ENCODE measurements at places on chromosomes 3 and 15.

DNA sequence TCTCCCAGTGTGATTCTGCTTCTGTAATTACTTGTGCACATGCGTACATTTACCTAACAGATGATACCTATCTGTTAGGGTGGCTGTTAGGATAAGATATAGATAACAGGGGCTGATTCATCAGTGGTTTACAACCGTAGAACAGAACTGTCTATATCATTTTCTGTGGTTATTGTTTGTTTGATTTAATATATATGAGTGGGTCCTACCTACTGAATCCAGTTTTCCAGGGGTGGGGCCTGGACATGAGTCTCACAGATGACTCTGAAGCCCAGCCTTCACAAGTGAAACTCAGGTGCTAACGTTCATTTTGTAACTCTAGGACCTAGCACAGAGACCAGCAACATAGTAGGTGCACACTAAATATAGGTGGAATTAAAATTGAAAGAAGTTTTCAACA lies 10.4 kb upstream of the ACAP2 start:
- DNase-seq = no peak

DNA sequence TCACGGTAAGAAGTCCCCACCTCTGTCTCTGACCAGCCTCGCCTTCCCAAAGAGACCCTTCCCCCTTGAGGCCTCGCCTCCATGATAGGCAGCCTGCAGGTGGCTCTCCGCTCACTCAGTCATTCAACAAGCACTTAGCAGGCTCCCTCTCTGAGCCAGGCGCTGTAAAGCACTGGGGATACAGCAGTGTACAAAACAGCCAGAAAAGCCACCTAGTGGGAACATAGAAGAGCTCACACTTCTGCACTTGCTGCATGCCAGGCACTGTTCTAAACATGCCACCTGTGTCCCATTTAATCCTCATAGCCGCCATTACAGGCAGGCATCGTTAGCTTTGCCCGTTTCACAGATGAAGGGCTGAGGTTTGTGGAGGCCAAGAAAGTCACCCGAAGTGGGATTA lies 56.0 kb downstream of the SEMA3G start:
- peak; percentile 12 for DNase-seq

- DNase-seq = no peak
Observed at GRCh38 chr3:8739757-8740504, 6.3 kb downstream of the CAV3 start.

- DNase-seq = no peak
Observed at GRCh38 chr15:66883284-66883911, 181.4 kb downstream of the SMAD6 start.

- DNase-seq = no peak
Observed at GRCh38 chr15:51335087-51335486, 3.3 kb downstream of the CYP19A1 start.

- DNase-seq = no peak
Observed at GRCh38 chr3:136772709-136773108, 20.5 kb upstream of the STAG1 start.

- DNase-seq = no peak
Observed at GRCh38 chr15:75090388-75090734, 67.0 kb downstream of the PPCDC start.

GRCh38 chr15:52343831-52344230 lies 48.2 kb upstream of the MYO5C start:
- DNase-seq = no peak

GRCh38 chr15:58520464-58520863 lies 88.7 kb downstream of the LIPC start:
- peak; percentile 97 for DNase-seq

DNA sequence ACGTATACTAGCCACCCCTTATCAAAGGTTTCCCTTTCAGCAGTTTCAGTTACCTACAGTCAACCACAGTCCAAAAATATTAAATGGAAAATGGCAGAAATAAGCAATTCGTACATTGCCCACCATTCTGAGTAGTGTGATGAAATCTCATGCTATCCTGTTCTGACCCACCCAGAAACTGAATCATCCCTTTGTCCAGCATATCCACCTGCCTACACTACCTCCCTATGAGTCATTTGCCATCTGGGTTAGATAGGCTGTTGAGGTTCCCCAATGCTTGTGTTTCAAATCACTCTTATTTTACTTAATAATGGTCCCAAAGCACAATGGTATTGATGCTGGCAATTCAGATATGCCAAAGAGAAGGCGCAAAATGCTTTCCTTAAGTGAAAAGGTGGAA lies 15.3 kb upstream of the PHC3 start:
- no peak for DNase-seq

DNA sequence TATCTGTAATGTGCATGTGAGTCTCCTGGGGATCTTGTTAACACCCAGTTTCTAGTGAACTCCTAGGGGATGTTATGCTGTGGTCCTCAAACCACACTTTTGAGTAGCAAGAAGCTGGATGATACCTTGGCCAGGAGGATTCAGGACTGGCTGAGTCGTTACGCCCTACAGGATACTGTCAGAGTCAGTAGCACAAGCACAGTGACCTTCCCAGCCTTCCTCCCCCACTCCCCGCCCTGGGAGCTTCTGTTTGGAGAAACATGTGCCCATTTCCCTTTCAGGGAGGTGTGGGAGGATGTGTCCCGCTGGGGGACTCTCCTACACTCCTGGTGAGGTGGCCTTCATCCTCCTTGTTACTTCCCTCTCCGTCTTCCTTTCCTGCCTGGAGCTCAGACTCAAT lies 76.4 kb upstream of the TRPM1 start:
- DNase-seq = no peak

DNA sequence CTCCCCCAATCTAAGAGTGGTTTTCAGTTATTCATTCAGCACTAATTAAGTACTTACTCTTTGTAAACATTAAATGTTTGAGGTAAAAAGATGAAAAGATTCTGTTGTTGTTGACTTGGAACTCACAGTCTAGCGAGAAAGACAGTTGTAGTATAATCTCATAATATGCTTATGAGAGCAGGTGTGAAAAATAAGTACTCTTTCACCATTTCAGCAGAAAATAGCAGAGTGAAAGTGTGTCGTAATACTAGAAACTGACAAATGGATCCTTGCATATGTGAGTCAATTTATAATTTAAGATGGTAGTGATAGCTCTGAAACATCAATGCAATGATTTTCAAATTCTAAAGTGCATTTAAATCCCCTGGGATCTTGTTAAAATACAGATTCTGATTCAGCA lies 618.8 kb upstream of the CCDC54 start:
- DNase-seq = no peak

DNA sequence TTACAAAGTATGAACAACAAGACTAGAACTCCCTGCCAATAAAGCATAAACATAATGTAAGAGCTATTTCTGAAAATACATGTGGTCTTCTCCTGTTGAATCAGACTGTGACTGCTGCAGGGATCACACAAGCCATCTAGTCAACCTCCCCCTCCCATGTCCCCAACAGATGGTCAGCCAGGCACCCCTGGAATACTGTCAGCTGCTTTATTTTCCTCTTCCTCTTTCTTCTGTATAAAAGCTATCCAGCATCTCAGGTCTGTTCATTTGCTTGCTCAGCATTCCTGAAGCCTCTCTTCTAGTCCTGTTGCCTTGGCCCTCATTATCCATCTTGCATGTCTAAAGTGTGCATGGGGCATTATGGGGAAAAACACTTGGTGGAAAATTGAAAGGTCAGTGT lies 6.5 kb upstream of the MINDY4B start:
- DNase-seq = peak; percentile 83

- no peak for DNase-seq
Observed at GRCh38 chr15:69583626-69584025, 131.0 kb downstream of the RPLP1 start.

DNA sequence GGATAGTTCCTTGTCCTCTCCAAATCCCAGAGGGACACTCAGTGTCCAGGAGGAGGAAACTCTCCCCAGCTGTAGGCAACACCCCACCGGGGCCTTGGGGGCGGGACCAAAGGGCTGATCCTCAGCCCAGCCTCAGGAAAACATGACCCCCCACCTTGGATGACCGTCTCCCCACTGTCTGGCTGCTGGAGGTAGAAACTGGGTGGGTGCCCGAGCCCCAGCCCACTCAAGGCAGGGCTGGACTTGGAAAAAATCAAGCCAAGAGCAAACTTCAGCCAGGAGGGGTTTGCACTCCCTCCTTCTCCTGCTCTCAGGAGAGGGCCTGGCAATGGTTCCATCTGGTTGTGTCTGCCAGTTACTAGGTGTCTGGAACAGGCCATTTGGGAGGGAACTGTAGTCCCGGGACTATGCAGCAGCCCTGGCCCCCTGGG lies 3.6 kb upstream of the RASL12 start:
- no peak for DNase-seq

DNA sequence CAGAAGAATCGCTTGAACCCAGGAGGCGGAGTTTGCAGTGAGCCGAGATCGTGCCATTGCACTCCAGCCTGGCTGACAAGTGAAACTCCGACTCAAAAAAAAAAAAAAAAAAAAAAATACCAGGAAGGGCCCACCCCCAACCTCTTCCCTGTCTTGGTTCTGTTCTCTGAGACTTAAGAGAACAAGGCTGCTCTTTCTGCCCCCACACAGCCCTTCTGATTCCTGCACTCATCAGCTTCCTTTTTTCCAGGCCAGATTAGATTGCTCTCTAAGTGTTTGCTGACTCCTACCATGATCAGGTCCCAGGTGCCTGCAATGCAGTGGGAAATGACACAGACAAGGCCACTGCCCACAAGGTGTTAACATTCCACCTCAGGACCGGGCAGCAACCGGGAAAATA lies 13.0 kb downstream of the TMEM44 start:
- DNase-seq = no peak

DNA sequence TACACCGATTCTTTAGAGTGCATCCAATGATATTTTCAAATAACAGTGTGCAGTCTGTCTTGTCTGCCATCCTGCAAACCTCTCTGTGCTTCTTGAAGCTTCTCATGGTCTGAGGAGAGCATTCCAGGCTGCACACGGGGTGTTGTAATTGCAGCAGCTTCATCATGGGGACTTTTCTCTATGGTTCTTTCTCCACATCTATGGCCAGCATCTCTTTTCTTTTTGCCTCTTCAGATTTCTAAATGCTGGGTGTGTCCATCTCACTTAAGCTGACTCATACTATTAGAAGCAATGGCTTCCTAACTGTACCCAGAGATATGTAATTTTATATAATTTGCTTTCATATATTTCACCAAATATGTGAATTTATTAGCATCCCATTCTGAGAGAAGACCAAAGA lies 63.8 kb upstream of the EPHB3 start:
- DNase-seq = no peak

DNA sequence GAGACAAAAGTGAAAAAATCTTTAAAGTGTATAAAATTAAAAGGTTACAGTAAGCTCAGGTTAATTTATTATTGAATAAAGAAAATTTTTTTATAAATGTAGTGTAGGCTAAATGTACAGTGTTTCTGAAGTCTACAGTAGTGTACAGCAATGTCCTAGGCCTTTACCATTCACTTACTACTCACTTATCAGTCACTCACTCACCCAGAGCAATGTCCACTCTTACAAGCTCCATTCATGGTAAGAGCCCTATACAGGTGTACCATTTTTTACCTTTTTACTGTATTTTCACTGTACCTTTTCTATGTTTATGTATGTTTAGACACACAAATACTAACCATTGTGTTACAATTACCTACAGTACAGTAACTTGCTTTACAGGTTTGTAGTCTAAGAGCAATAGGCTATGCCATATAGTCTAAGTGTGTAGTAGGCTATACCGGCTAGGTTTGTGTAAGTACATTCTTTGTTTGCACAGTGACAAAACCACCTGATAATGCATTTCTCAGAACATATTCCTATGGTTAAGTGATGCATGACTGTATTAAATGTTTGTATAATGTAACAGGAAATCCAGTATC lies 38.1 kb upstream of the NECTIN3 start:
- DNase-seq = no peak

DNA sequence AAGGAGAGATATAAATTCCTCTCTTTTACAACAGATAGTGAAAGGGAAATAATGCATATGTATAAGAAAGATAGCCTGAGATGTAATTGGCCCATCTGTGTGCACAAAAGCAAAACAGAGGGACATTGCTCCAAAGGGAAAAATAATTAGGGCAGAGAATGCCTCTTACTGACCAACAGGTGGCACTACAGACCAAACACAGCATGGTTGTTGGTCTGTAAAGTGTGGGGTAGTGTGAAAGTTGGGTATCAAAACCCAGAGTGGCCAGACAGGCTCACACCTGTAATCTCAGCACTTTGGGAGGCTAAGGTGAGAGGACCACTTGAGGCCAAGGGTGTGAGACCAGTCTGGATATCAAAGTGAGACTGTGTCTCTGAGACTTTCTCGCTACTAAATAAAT lies 4.5 kb upstream of the TLNRD1 start:
- peak; percentile 8 for DNase-seq

DNA sequence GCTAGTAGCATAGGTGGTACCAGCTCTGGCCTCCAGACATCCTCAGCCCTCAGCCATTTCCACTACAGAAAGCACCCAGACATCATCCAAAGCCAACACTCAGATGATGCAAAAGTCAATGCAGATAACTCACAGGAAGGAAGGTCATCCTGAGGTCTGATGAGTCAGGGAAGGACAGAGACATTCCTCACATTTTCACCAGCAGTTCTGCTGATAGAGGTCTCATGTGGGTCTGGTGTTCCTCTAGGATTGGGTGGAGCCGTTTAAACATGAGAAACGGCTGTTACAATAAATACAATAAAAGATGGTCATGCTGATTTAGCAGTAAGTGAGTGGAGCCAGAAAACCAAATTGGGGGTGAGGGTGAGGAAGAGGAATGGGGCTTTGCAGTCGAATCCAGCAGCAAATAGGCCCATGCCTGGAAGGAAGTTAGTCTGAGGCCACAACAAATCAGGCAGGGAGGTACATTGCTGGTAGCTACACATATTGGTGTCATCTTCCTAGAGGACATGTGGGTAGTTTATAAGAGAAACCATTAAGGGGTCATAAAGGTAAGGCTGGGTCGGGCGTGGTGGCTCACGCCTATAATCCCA lies 33.3 kb upstream of the FLNB start:
- no peak for DNase-seq

GRCh38 chr3:145429546-145429945 lies 731.4 kb downstream of the PLOD2 start:
- no peak for DNase-seq

DNA sequence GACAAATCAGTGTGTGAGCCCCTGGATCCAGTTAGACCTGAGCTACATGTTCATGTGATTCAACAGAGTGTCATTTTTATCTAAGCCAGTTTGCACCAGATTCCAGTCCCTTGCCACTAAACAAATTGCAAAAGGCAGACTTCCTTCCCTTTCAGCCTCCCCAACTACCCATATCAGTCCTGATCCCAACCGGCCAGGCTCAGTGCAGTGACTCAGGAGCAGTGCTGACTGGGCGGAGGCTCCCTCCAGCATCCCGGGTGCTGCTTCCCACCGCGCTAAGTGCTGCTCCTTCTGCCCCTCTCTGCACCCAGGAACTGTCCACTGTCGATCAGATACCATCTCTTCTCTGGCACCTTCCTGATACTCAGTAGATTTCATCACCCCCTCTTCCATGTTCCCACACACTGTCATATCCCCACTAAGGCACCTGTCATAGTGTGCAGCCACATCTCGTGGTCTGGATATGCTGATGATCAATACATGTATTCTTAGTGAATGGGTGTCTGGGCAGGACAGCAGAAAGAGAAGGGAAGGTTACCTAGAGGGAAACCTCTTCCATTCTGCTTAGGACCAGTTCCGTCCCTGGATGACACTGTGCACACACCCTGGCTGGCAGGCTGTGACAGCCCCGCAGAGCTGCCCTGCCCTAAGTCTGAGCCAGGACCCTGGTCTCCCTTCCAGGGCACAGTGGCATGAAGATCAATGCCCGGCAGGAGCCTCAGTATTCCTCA lies 108.8 kb upstream of the RAD18 start:
- DNase-seq = no peak
